Activated CD4-positive, alpha-beta T cell treated with anti-CD3 and anti-CD28 coated beads, Interleukin-2, amount 10 ng/mL, durations not matched to agents 24 days and 14 days (primary cell): ENCODE measurements at places on chromosomes 7 and 10. TPM values are rescaled to one million over a fixed set of nuclear protein-coding genes. Genes with fewer than 3 reads are reported as not detected.

DNA sequence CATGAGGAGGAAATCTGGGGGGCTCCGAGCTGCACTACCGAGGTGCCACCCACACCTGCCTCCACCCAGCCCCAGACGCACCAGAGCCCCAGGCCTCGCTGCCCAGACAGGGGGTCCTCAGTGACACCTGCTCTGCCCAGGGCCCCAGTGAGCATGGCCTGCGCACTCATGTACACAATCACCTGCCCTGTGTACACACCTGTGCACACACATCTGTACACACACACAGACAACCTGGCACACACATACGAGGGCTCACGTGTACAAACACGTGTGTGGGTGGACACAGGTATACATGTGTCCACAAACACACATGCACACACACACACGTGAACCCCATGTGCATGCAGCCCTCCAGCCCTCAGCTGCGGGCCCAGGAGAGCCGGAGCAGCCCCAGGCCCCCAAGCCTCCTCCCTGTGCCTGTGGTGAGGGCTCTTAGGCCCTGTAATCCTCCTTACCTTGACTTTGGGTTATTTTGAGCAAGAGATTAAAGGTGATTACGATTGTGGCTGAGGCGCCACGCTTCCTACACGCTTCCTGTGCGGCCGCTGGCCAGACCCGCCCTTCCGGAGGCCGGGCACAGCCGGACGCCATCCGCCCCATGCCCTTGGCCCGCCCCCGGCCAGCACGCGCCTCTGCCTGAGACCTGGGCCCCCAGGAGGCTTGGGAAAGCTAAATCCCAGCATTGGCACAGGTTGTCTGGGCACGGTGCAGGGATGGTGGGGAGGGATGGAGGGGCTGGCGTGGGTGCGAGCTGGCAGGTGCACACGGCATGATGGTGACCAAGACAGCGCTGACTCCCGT lies 71.9 kb downstream of the ELFN1 start:
- peak; percentile 60 for DNase-seq

- DNase-seq = no peak
Observed at GRCh38 chr10:95350219-95350829, 59.5 kb upstream of the PDLIM1 start.

- DNase-seq = no peak
Observed at GRCh38 chr10:132520177-132520811, 17.3 kb upstream of the INPP5A start.

GRCh38 chr7:23472046-23472445 lies 1.8 kb upstream of the IGF2BP3 start:
- DNase-seq = no peak

DNA sequence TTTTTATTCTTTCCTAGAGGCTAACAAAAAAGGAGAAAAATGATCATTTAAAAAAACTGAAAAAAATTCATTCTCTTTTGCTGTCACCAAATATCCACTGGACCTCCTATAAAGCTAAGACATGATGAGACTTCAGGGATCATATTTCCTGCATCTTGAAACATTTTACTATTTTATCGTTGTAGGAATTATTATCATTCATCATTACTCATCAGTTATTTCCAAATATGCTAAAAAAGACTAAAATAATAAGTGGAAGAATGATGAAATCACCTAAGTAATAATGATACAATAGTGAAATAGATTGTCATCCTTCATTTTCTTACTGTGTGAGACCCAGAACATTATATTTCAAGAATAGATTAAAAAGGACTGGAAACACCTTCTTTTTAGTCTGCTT lies 28.3 kb downstream of the TAF3 start:
- no peak for DNase-seq

GRCh38 chr7:40599836-40600235 lies 465.0 kb downstream of the SUGCT start:
- DNase-seq = no peak

- DNase-seq = peak; percentile 56
Observed at GRCh38 chr10:15879058-15879457, 18.8 kb upstream of the MINDY3 start.

DNA sequence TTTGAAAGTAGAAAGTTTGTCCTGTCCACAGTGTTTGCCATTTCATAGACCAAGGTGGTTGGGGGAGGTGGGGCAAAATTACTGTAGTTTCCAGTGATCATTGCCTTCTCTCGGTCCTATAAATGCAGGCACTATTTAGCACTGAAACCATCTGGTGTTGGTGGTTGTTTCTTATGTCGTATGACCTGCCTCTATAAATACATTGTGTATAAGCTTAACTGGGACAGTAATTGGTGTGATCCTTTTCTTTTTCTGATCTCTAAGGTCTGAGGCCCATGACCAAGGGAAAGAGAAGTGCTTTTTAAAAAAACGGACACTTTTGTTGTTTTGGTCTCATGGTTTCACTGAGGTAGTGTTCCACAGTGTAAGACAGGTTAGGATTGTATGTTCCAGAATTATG lies 63.1 kb downstream of the AUTS2 start:
- no peak for DNase-seq

DNA sequence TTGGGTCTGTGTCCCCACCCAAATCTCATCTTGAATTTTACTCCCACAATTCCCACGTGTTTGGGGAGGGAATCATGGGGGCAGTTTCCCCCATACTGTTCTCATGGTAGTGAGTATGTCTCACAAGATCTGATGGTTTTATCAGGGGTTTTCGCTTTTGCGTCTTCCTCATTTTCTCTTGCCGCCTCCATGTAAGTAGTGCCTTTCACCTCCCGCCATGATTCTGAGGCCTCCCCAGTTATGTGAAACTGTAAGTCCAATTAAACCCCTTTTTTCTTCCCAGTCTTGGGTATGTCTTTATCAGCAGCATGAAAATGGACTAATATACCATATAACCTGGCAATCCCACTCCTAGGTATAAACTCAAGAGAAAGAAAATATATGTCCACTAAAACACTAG lies 25.9 kb upstream of the SP4 start:
- peak; percentile 37 for DNase-seq

- DNase-seq = no peak
Observed at GRCh38 chr7:2169923-2170575, 62.7 kb downstream of the MAD1L1 start.

GRCh38 chr10:121106611-121107010 lies 255.4 kb downstream of the WDR11 start:
- DNase-seq = no peak

DNA sequence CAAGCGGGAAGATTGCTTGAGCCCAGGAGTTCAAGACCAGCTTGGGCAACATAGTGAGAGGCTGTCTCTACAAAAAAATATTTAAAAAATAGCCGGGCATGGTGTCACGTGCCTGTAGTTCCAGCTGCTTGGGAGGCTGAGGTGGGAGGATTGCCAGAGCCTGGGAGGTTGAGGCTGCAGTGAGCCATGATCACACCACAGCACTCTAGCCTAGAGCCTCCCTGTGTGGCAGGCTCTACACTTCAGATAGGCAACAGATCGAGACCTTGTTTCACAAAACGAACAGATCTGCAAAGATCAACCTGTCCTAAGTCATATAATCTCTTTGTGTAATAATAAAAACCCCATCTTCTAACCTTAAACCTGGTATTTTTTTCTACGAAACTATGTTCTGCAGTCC lies 76.8 kb downstream of the PTEN start:
- DNase-seq = no peak

DNA sequence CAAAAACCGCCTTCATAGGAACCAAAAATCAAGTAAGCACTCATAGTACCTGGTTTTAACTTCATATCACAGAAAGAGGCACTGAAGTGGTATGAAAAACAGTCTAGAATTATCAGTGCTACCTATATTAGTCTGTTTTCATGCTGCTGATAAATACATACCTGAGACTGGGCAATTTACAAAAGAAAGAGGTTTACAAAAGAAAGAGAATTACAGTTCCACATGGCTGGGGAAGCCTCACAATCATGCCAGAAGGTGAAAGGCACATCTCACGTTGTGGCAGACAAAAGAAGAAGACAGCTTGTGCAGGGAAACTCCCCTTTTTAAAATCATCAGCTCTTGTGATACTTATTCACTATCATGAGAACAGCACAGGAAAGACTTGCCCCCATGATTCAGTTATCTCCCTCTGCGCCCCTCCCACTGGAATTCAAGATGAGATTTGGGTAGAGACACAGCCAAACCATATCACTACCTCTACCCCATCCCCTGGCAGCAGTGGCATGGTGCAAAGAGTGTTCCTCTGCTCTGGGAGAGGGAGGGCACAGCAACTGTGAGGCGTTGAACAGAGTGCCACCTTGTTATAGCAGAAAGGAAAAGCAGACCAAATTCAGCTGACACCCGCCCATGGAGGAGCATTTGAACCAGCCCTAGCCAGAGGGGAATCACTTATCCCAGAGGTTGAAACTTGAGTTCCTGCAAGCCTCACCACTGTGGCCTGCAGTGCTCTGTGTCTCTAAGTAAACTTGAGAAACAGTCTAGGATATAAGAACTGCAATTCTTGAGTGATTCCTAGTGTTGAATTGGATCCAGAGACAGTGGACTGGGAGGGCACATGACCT lies 61.9 kb upstream of the PTPRZ1 start:
- no peak for DNase-seq

The POM121 gene
- total RNA-seq = 69.7 and 70.2 TPM in 2 replicates

The DENND2A gene
- not detected in 2 replicates for total RNA-seq

The SUN3 gene
- total RNA-seq = not detected in 2 replicates

The LIMK1 gene
- 25.3 and 26.3 TPM in 2 replicates for total RNA-seq

The VAX1 gene
- total RNA-seq = not detected in 2 replicates
